ENCODE measurements at places on chromosomes 2 and 18. TPM values are rescaled to one million over a fixed set of nuclear protein-coding genes. Genes with fewer than 3 reads are reported as not detected.

The IKZF2 gene
- total RNA-seq, result 7.6 TPM

The RUFY4 gene
- total RNA-seq, result 0.08 TPM

The TNFRSF11A gene
- 0.68 TPM for total RNA-seq

The LIMS3 gene
- 1.8 TPM for total RNA-seq

The NPPC gene
- not detected for total RNA-seq

The LAMA3 gene
- total RNA-seq, result 0.60 TPM

The PSD4 gene
- 0.08 TPM for total RNA-seq

The HAAO gene
- total RNA-seq, result 0.47 TPM

The TANK gene
- total RNA-seq, result 60.3 TPM

The IL36G gene
- total RNA-seq, result not detected

The RAB31 gene
- total RNA-seq, result 72.1 TPM

The HOXD12 gene
- not detected for total RNA-seq

The SYT4 gene
- not detected for total RNA-seq

The COLEC12 gene
- total RNA-seq, result 49.6 TPM

The ANKRD53 gene
- 0.15 TPM for total RNA-seq

The ABCB11 gene
- not detected for total RNA-seq

The SERPINB12 gene
- not detected for total RNA-seq

The AQP12B gene
- total RNA-seq, result not detected

The GAREM1 gene
- total RNA-seq, result 2.7 TPM

The UGGT1 gene
- total RNA-seq, result 54.2 TPM

The FAM228B gene
- total RNA-seq, result 5.7 TPM

The PLB1 gene
- 0.23 TPM for total RNA-seq

The IL36RN gene
- not detected for total RNA-seq

The KLHL41 gene
- total RNA-seq, result 0.15 TPM

The ALPI gene
- not detected for total RNA-seq

The SPHKAP gene
- total RNA-seq, result not detected

The TUBA4B gene
- total RNA-seq, result not detected

The SCN1A gene
- not detected for total RNA-seq

The ARHGAP28 gene
- total RNA-seq, result 7.0 TPM

The TMEM17 gene
- total RNA-seq, result 1.4 TPM

The CDH19 gene
- total RNA-seq, result under 0.01 TPM

The FBXO15 gene
- total RNA-seq, result 0.23 TPM

The MAP3K19 gene
- total RNA-seq, result not detected

The ZNF385B gene
- total RNA-seq, result not detected

The CNGA3 gene
- under 0.01 TPM for total RNA-seq

The COL3A1 gene
- total RNA-seq, result 1,200 TPM

The XDH gene
- 0.12 TPM for total RNA-seq

The TCF7L1 gene
- total RNA-seq, result 2.0 TPM

Measured in smooth muscle cell of the coronary artery (primary cell).